ENCODE measurements at places on chromosomes 11 and 22.

- no peak for DNase-seq
Measured at GRCh38 chr11:115933564-115933963, 429.3 kb upstream of the CADM1 start.

DNA sequence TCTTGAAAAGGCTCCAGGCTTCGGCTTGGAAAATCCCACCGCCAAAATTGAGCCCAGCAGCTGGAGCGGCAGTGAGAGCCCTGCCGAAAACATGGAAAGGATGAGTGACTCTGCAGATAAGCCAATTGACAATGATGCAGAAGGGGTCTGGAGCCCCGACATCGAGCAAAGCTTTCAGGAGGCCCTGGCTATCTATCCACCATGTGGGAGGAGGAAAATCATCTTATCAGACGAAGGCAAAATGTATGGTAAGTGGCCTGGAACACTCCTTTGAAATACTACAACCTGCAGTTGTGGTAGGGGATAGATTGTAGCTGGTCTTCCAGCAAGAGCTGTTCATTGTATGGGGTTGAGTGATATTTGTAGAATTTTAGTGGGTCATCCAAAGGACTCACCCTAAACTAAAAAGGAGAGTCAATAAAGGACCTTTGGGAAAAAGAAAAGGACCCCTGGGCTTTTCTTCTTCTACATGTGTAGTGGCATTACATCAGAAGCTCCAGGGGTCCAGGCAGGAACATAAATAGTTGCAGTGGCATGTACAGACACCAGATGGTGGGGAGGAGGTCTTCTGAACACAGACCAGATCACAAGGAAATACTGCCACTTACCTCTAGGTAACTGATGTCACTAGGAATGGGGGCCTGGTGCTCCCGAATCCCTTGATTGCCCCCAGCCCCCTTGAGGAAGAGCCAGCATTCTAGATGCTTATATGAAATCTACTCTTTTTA is 90.1 kb downstream of the TEAD1 start:
- no peak for DNase-seq

GRCh38 chr11:8567602-8568198 is 26.3 kb downstream of the STK33 start:
- no peak for DNase-seq

- no peak for DNase-seq
Measured at GRCh38 chr22:37774728-37775127, 33.0 kb upstream of the GCAT start.

- peak; percentile 69 for DNase-seq
Measured at GRCh38 chr11:128776424-128777284, 82.8 kb downstream of the FLI1 start.

DNA sequence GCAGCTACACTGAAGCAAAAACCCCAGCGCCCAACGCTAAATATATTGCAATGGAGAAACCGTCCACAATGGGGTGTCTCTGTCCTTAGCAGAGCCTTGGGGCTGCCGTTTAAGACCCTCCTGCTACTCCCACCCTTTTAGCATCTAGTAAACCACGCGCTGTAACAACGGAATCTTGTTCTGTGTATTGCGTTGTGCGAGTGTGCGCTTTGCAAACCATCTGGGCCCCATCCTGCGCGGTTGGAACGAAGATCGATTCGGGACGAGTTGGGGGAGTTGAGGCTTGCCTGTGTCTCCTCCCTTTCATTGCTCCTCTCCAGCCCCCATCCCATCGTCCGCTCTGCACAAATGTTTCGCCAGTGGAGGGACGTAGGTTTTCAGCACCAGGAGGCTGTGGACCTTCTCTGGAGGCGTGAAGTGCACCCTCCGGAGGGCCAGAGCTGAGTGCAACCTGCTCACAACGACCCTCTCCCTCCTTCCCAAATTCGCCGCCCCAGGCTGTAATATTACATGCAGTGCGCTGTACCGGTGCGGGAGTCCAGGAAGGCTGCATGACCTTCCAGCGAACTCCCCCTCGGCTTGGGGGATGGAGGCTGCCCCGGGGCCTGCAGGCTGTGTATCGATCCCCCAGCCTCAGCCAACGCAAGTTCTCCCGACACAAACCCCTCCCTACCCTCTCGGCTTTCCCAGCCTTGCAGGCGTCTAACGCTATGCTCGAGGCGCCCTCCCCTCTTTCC is 1.6 kb upstream of the KMT2A start:
- DNase-seq, result peak; percentile 66

- DNase-seq, result no peak
Measured at GRCh38 chr11:15882876-15883454, 473.4 kb downstream of the SOX6 start.

DNA sequence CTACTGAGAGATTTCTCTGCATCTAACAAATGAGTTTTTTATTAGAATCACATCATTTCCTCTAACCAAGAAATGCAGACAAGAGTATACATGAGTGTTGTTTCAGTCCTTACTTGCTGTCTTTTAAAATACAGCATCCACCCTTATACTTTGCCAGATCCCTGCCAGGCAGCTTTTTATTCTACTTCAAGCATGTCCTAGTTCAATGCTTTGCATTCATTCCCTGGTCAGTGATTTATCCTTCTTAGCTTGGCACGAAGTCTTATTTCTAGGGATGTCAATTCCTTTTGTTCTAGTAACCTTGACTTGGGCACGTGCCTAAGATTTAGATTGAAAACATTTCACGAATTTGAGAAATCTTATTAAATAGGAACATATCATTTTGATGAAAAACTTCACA is 307.2 kb upstream of the MPPED2 start:
- no peak for DNase-seq

DNA sequence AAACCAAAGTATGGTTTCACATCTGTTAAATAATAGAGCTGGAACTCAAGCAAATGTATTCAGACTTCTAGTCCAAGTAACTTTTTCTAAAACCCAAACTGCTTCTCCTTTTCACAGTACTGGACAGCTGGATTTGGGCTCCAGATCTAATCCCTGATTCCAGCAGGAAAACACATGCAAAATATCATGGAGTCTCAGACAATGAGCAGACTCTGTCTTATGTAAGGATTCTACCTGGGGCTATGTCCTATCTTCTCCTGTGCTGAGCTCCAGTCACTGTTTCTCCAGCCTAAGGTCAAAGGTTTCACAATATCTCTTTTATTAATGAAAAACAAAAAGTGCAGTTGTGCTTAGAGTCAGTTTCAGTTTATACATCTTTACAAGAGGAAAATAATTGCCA is 83.2 kb upstream of the EED start:
- no peak for DNase-seq

All from upper lobe of right lung (tissue), 1 donor.